ENCODE measurements at places on chromosomes 13 and 19.

DNA sequence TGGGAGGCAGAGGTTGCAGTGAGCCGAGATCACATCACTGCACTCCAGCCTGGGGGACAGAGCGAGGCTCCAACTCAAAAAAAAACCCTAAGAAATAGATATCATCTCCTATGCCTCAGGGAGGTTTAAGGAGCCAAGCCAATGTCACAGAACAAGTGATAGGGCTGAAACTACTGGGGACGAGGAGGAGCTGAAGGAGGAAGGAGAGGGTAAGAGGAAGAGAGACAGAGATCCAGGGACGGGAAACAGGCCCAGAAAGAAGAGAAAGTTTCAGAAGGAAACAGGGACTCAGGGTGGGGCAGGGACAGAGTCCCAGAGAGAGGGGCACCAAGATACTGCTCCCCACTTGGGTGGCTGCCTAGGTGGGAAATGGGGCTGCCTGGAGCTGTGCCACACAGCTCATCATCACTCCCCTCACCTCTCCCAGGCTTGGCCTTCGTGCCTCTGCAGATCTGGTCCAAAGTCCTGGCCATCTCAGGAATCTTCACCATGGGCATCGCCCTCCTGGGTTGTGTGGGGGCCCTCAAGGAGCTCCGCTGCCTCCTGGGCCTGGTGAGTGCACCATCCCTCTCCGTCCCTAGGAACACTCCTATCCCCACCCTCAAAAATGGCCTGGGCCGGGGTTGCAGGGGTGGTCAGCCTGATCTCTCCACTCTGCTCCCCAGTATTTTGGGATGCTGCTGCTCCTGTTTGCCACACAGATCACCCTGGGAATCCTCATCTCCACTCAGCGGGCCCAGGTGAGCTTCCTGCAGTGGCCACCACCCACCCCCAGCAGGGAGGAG is 1.5 kb downstream of the CD37 start:
- no peak for DNase-seq

DNA sequence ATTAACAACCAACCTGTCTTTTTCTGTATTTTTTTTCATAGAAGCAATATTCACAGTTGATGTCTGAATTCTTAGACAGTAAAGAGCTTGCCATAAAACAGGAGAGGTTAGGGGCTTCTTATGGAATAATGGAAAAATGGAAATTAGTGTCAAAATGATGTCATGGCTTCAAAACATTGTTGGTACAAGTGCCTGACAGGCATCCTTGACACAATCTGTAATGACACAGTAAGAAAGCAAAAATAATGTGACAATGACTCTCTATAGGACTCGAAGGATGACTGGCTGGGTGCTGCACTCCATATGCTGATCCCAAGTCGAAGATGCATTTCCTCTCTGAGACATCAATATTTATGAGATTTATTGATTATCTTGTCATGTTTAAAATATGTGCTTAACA is 205.3 kb upstream of the DACH1 start:
- DNase-seq = no peak

- no peak for DNase-seq
These were observed 751 bp downstream of the ZNF584 start for GRCh38 chr19:58409010-58409790.

GRCh38 chr13:114110091-114110829 is 22.2 kb downstream of the RASA3 start:
- peak; percentile 87 for DNase-seq

- no peak for DNase-seq
These were observed 111.8 kb downstream of the TUBA3C start for GRCh38 chr13:19069684-19070397.

DNA sequence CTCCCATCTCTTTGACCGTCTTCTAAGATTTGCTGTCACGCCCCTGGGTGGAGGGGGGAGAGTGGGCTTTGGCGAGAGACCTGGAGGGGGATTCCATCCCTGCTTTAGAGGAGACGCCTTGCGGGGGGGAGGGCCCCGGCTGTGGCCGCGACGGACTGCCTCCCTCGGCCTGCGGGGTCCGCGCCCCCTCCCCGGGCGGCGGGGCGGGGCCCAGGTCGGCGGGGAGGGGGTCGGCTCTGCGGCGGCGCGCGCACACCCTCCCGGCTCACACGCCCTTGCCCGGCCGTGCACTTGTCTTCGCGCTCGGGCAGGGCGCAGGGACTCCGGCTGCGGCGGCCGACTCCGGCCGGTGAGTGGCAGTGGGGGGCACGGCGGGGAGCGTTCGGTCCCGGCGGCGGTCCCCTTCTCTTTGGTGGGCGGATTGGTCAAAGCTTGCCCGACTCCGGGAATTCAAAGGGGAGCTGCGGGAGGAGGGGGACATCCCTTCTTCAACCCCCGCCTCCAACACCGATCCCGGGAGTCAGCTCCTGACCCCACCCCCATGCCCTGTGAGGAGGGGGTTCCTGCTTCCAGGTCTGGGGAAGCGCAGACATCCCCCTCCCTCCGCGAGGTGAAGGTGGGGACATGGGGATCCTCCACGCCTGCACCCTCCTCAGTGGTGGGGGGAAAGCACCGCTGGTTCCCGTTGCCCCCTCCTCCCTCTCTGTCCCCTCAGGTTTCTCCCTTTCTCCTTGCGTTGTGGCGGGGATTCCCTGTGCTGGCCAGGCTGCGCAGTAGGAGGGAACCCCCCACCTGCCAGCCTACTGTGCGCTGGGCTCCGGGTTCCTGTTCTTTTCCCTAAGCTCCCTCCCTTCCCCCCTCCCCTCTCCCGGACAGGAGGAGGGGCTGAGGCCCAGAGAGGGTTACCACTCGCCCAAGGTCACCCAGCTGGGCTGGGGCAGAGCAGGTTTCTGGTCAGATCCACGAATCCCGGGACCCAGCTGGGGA is 14.6 kb upstream of the KCNN1 start:
- DNase-seq = no peak

GRCh38 chr13:33087790-33088189 is 71.6 kb downstream of the KL start:
- DNase-seq = no peak

DNA sequence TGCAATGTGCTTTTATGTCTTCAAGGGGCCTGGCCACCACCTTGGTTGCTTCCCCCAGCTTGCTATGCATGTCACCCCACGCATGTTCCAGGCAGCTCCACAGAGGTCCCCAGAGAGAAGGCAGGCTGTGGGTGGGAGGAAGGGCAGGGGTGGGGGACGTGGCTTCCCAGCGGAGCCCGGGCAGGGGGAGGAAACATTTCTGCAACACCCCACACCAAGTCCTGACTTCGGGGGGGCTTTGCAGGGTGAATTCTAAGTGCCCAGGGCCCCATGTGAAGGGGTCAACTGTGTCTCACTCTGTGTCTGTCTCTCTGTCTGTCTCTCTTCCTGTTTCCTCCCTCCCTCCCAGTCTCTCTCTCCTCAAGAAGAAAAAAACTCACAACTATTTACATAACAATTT is 39.6 kb downstream of the LTBP4 start:
- no peak for DNase-seq
